Activated CD4-positive, alpha-beta T cell treated with anti-CD3 and anti-CD28 coated beads, Interleukin-2, amount 50 U/mL, for 48 hours (primary cell): ENCODE measurements at places on chromosomes 3 and 15.
A peak's percentile ranks its signal among the peaks of the same experiment; 100 is the strongest.

DNA sequence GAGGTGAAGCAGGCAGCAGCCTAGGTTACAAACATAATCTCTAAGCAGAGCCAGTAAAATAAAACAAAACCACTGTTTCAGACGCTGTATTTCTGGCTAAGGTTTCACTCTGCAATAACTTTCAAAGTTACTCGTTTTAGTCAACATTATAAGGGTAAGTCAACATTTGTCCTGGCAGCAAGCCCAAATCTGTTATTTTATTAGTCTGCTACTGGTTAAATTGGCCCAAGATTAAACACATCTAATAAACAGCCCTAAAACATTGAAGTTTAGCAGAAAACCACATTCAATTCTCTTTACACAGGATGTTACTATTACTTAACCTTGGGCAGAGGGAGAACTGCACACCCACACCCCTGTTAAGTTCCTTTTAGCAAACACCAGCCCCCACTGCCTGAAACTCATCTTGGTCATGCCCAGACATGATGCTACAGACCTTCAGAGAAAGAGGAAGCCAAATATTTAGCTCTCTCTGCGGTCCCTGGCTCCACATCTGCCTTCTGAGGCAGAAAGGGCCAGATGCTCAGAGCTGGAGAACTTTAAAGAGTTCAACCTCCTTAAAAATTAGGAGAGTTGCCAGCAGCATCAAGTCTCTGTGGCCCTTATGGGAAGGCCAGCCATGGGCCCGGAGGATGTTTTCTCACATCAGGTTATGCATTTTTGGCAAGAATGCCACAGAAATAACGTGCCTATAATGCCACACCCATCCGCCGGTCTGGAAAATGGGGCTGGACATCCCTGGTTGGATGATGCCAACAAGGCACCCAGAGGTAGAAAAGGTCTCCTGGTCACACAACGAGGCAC is 17.9 kb downstream of the ARHGEF3 start:
- DNase-seq, result peak; percentile 70

DNA sequence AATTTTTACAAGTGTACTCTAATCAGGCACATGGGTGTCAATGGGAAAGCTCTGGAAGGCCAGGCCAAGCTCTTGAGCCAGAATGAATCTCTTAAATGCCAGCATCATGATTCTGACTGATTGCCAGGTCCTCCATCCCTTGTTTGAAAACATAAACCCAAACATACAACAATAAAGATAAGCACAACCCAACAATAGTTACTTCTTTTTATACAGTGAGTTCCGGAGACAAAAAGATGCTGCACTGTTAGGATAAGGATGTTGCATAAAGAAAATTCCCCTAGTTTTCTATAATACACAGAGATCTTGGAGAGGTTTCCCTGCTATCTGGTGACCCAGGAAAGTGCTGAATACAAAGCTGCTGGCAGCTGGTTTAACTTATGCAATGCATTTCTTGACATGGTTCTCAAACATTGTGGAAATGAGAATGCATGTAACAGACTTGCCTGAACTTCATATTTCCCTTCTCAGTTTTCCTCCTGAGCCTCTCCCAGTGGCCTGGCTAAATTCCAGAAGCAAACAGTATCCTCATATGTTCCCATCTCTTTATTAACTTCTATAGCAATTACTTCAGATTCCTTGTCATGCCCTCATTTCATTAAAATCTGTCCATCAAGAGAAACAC is 180.1 kb upstream of the PRICKLE2 start:
- DNase-seq, result no peak

- no peak for DNase-seq
Measured at GRCh38 chr15:70137967-70138366, 40.2 kb upstream of the TLE3 start.

- DNase-seq, result no peak
Measured at GRCh38 chr15:79180318-79180717, 89.7 kb upstream of the RASGRF1 start.

GRCh38 chr3:59302442-59302841 is 252.6 kb upstream of the CFAP20DC start:
- DNase-seq, result no peak

GRCh38 chr3:39339086-39339485 is 9.6 kb downstream of the CCR8 start:
- no peak for DNase-seq

- peak; percentile 51 for DNase-seq
Measured at GRCh38 chr3:141303481-141304223, 64.7 kb upstream of the ZBTB38 start.

GRCh38 chr15:59011262-59011952 is 23.9 kb downstream of the RNF111 start:
- DNase-seq, result no peak

- DNase-seq, result no peak
Measured at GRCh38 chr3:48467110-48467454, 20.5 kb downstream of the ATRIP start.

DNA sequence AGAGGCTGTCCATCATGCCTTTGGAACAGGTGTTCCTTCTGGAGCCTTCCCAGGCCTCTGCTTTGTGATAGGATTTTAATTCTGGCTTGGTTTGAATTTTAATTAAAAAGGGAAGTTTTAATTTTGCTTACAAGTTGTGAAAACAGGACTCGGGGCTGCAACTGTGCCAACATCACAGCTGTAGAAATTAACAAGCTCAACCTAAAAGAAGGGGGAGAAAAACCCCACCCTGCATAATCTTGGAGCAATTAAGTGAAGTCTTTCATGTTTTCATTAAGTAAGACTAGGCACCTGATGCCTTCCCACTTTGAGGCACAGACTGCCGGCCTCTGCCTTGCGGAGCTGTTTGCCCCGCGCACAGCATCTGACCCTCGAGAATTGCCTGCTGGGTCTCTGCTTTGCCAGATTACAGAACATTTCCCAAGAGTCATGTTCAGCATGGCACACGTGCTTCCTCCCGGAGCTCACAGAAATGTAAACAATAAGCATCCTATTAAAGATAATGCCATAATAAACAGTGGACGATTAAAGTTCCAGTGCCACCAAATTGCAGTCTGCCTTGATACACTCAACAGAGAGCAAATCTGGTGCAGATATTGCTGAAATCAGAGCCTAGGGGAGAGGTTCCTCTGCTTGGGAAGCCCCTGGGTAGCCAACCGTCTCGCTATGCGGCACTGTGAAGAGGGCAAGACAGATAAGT is 364.2 kb downstream of the LRTM1 start:
- no peak for DNase-seq

- no peak for DNase-seq
Measured at GRCh38 chr15:77816983-77817382, 184.3 kb upstream of the LINGO1 start.

GRCh38 chr15:50100486-50100885 is 18.5 kb downstream of the ATP8B4 start:
- no peak for DNase-seq

GRCh38 chr15:67927501-67928168 is 87.8 kb upstream of the RNU6-1 start:
- no peak for DNase-seq

- DNase-seq, result peak; percentile 66
Measured at GRCh38 chr15:66566963-66567531, 1.2 kb upstream of the LCTL start.

DNA sequence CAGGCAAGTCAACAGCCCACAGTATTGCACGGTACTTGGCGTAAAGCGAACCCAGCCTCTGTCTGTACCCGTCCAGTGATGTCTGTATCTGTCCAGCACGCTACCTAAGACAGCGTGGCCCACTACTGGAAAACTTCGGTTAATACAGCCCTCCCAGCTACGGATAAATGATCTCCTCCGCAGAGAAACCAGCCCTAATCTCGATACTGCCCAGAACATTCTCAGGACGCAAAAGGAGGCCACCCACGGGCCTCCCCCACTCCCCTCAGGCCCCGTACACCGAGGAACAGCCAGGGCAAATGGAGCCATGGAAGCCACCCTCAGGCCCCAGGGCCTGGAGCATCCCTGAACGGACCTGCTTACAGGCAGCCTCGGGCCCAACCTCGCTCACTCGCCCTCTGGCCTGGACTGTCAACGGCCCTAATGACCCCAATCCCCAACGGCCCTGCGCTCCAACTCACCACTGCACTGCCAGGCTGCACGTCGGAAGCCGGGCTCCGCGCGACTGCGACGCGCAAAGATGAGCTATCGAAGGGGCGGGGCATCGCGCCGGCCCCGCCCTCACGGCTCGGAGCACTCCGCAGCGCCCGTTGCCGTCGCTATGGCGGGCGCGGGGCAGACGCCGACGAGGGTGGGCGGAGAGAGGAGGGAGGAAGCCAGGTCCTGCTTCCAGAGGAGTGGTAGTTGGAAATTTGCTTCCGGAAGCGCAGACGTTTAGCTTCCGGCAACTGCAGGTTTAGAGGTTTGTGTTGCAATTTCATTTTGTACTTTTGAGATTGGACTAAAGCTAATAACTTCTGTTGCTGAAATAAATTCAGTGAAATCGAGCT is at the start of gene SKIC8:
SKIC8 (minus strand) TSS at position 509 of the 830 bp plus-strand sequence. CDS start 3,923 bp downstream, outside the sequence.
- DNase-seq, result peak; percentile 92

- DNase-seq, result no peak
Measured at GRCh38 chr3:280681-281080, 84.1 kb downstream of the CHL1 start.

DNA sequence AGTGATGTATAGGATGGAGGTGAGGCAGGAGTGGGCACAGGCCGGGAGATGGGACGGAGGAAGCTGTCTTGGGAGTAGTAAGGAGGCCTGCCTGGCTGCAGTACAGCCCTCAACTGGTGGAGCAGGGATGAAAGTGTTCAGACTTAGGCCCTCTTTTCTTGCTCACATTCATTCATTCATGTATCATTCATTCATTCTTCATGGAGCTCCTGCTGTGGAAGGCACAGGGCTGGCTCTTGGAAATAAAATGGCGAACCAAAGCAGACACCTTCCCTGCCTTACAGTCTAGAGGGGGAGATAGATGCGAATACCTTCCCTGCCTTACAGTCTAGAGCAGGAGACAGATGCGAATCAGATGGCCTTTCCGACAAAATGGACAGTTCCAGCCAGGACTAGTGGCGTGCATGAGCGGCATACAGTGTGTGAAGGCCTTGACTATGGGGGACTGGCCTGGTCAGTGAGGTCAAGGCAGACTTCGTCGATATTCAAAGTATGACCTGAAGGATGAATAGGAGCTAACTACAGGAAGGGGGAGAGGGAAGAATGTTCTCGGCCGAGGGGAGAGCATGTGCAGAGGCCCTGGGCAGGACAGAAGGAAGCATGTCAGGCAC is 143.2 kb upstream of the TLE3 start:
- DNase-seq, result no peak

GRCh38 chr15:62301993-62302675 is 137.0 kb upstream of the C2CD4B start:
- no peak for DNase-seq

DNA sequence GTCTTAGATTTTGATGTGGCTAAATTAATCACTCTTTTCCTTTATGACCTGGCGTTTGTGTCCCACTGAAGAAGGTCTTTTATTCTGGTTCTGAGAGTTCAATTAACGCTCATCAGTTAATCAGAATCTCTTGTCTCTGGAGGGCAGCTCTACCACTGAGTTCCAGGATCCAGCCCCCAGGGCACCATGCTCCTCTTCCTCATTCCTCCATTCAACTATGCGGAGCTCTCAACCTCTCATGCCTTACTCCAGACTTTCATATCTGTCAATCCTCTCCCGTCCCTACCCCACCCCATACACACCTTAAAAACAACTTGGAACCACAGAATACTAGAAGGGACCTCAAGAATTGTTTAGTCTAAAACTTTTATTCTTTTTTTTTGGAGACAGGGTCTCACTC is 4.8 kb upstream of the ABHD5 start:
- DNase-seq, result no peak

- DNase-seq, result no peak
Measured at GRCh38 chr3:156587760-156588069, 32.8 kb upstream of the SSR3 start.

- no peak for DNase-seq
Measured at GRCh38 chr3:112759210-112759609, 87.5 kb downstream of the CD200R1L start.

GRCh38 chr15:85282504-85283115 is 97.8 kb upstream of the AKAP13 start:
- DNase-seq, result no peak

GRCh38 chr15:65913631-65914199 is 44.4 kb downstream of the RAB11A start:
- DNase-seq, result no peak

DNA sequence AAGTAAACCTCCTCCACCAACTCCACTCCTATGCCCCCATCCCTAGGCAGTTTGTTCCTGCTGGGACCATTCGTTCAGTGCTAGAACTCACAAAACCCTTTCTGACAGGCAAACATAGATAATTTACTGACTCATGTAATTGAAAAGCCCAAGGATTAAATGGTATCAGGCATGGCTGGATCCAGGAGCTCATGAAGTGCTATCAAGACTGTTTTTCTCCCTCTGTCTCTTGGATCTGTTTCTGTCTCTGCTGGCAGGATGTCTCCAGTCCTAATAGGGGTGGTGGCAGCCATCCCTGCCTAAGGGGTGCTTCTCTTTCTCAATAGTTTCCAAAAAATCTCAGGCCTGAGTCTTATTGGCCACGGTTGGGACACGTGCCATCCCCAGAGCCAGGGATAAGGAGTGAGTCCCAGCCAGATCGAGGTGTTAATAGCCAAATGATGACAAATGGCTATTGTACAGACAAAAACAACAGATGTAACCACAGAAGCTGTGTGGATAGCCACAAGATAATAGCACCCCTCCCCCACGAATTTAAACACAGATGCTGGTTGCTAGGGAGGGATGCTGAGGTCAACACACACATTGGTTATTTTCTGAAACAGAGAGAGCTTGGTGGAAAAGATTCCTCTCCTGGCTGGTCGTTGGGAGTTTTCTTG is 168.6 kb downstream of the SHQ1 start:
- DNase-seq, result no peak

GRCh38 chr15:65331811-65332210 is 27.3 kb downstream of the RNU5B-1 start:
- no peak for DNase-seq

DNA sequence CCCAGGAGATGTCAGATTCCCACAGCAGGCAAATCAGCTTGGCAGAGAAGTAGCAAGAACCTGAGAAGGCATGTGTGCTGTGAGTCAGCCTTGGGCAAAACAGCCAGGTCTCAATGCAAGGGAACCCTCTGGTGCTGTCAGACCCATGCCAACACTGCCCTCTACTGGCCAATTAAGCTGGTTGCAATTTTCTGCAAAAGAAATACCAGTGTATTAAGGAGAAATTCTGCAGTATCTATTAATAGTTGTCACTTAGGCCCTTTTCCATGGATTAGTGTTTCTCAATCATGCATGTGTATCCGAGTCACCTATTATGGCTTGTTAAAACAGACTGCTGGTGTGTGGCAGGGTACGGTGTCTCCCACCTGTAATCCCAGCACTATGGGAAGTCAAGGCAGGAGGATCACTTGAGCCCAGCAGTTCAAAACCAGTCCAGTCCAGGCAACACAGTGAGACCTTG is 26.2 kb downstream of the MAP4 start:
- DNase-seq, result peak; percentile 69

DNA sequence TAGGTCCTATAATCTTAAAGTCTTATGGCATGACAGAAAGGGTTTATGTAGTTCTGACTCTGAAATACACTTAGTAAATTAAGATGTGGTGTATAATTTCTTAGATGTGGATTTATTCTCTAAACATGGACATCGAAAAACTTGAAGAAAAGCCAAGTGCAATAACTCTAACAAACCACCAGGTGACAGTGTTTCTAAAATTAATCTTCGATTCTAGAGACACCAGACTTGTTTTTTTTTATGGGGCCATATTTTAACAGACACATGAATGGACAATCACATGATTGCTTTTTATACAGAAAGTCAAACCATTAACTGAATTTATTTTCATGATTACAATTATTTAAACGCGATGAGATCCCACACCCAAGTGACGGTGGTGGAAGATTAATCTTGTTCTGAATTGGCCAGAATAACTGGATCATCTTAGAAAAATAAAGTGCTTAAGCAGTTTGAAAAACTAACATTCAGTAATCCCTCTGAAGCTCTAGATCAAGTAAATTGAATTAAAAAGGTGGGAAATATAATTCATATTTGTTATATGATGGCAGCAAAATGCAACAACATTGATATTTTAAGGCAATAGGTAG is 305.1 kb downstream of the LSAMP start:
- DNase-seq, result no peak
